ENCODE measurements at places on chromosomes 13 and 19.

DNA sequence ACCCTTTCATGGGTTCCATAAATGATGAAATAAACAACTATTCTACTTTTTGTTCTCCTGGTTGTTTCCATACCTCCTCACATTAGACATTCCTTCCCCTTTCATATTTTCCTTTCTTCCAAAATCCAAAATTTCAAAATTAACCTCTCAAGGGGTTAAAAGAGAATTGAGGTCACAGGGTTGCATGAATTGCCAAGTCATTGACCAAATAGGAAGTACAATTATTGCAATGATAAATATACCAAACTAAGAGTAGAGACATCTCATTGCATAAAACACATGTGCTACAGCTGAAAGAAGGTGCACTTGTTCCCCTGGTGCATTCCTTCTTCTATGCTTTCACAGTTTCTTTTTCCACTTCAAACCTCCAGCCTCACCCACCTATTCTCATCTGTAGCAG is 136.1 kb downstream of the KCTD12 start:
- DNase-seq, result no peak

DNA sequence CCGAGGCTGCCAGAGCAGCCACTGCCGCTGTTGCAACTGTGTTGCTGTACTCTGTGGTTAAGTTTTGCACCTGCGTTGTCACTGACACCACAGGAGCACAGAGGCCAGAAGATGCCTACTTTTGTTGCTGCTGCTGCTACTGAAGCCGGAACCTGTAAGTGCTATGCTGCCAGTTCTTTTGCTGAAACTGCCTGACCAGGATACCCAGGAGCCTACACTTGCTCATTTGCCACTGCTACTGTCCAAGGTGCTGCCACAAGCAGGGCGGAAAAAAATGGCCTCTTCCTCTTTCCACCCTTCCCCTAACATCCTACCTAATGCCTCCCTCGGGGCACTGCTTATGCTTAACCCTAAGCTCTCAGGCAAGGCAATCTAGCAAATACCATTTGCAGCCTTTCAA is 29.0 kb upstream of the NBEA start:
- peak; percentile 18 for DNase-seq

GRCh38 chr13:52847682-52848432 is 583 bp downstream of the PCDH8 start:
- DNase-seq, result no peak

DNA sequence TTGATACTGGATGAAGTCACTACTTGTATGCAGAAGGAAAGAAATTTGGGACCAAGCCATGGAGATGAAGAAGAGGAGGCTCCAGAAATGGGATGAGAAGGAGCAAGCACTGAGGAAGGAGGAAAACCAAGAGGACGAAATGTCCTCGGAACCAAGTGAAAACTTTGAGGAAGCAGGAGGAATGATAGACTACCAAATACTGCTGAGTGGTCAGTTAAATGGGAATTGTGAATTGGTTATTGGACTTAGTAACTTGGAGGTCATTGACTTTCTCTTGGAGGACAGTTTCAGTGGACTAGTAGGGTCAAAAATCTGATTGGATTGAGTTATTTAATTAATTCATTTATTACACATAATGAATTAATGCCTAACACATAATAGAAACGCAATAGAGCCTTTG is 167.9 kb downstream of the MYO16 start:
- no peak for DNase-seq

GRCh38 chr13:23966691-23967615 is 69.7 kb upstream of the C1QTNF9B start:
- DNase-seq, result peak; percentile 54

- DNase-seq, result no peak
Observed at GRCh38 chr13:44103429-44104196, 223.9 kb downstream of the LACC1 start.

GRCh38 chr13:36108954-36109353 is 22.2 kb downstream of the DCLK1 start:
- DNase-seq, result no peak

GRCh38 chr13:109918179-109918711 is 131.9 kb upstream of the IRS2 start:
- peak; percentile 54 for DNase-seq

DNA sequence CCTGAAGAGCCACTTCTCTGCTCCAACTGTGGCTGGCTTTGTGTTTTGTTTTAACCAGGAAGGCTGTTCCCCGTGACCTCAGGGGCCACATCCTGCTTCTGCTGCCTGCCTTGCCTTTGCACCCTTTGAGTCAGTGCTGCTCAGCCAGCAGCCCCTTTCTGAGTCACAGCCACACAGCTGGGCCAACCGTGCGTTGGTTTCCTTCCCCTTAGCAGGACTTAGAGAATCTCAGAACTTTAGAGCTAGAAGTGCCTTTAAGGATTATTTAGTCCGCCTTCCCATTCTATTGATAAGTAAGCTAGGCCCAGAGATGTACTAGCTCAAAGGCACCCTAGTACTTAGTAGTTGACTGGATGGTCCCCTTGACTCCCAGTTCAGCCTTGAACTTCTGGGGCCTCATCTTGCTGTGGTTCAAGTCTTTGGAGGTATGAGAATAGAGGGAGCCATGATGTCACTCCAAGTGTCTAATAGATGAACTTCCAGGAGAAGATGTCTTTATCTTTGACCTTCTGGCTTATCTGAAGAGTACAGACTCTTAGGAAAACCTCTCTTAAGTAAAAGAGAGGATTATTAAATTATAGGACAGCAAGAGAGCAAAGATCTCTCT is 8.0 kb downstream of the RGCC start:
- DNase-seq, result peak; percentile 82

- DNase-seq, result no peak
Observed at GRCh38 chr13:26010487-26011207, 41.2 kb downstream of the SHISA2 start.

- DNase-seq, result peak; percentile 21
Observed at GRCh38 chr13:98746968-98747367, 5.5 kb downstream of the SLC15A1 start.

GRCh38 chr19:51948975-51949374 is 21.7 kb downstream of the ZNF613 start:
- no peak for DNase-seq

GRCh38 chr13:113596321-113597200 is 12.0 kb downstream of the TFDP1 start:
- no peak for DNase-seq

GRCh38 chr19:16661480-16662034 is 618 bp downstream of the TMEM38A start:
- DNase-seq, result no peak

DNA sequence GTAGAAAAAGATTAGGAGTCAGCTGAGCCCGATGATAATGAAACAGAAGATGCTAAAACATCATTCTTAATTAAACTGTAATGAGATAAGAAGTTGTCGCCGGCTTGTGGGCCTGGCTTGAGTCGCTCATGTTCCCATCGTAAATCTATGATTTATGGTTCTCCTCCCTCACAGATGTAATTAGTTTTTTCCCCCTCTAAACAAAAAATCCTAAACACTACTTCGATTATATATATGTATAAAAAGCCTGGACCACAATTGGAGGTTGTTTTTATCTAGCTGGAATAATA is 151.3 kb downstream of the PTPRS start:
- no peak for DNase-seq

DNA sequence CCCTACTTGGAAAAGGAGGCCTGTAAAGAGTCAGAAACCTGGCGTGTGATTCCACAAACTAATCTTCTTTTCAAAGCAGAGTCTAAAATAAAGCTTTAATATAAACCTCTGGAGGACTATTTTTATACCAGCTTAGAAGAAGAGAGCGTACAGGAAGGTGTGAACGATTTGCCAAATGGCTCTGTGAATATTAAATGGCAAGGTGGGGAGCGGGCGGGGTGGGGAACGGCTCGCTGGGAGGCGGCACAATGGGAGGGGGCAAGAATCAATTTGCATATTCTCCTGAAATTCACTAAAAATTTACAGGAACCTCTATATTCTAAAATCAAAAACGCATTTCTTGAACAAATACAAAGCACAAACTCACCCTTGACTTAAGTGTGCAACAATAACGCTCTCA is 982 bp downstream of the ZNF780B start:
- DNase-seq, result no peak

- DNase-seq, result peak; percentile 64
Observed at GRCh38 chr19:43809762-43810696, 7.8 kb upstream of the LYPD5 start.

GRCh38 chr19:37074819-37075362 is 3.3 kb upstream of the ZNF420 start:
- DNase-seq, result no peak

DNA sequence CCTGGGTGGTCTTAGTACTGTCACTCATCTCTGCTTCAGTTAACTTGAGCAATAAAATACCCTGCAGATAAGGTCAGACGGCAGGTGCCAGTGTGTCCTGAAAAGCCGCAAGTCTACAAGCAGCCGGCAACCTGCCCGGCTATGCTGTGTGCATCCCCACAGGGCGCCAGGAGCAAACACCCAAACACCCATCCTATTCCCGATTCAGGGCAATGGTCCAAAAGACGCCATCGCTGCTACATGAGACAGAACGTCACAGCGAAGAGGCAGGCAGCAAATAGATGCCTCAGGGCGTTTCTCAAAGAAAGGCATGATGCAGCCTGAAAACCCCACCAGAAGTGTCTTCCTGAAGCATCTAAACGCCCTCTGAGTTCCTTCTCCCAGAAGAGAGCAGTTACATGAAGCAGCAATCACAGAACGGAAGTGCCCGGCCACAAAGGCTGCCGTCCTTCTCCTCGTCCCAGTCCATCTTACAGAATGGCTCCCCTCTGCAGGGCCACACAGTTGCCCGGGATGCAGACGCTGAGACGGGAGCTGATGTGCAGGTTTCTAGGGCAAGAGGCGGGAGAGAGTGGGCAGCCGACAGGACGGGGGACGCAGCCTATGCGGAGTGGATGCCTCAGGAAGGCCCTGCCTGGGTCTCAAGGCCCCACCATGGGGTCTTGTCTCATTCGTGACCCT is 35.1 kb downstream of the RASA3 start:
- DNase-seq, result peak; percentile 47

GRCh38 chr19:11423164-11423790 is 4.2 kb upstream of the RGL3 start:
- no peak for DNase-seq

DNA sequence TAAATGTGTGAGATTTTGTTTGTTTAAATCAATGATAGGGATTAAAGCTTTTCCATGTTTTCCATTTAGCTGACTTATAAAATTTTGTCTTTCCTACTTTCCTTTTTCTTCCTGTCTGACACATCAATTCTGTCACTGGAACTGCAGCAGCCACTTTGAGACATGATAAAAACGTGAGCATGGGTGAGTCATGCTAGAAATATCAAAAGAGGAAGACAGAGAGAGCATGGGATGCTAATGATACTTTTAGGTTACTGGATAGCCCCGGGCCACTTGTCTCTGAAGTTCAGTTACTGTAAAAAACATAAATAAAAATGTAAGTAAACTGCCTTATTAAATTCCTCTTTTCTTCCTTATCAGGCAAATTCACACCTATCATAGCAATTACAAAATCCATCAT is 1332.0 kb upstream of the PCDH20 start:
- DNase-seq, result peak; percentile 4

GRCh38 chr19:45593520-45593919 is 8.5 kb downstream of the GPR4 start:
- no peak for DNase-seq

DNA sequence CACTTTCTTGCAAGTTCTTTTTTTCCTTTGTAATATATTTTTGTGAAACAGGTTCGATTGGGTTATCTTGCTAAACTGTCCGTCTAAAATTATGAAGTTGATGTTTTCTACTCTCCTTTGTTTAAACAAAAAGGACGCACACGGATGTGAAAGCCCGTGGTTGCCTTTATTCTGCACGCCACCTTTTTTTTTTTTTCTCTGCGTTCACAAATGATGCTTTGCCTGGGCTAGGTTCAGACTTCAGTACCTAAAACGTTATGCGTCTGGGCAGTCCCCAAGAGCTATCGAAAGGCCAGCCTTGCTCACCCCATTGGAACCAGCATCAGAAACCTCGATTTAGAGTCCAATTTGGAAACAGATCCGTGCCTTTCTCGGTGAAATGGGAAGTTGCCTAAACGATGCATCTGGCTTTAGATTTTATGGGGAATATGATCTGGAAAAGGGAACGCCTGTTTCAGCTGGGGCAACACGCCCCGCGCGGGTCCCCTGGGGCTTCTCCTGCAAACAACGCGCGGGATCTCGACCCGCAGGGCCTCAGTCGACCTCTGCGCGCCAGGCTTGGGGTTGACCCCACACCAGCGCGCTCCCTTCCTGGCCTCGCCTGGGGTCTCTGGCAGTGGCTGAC is 113.9 kb downstream of the KCNRG start:
- no peak for DNase-seq

DNA sequence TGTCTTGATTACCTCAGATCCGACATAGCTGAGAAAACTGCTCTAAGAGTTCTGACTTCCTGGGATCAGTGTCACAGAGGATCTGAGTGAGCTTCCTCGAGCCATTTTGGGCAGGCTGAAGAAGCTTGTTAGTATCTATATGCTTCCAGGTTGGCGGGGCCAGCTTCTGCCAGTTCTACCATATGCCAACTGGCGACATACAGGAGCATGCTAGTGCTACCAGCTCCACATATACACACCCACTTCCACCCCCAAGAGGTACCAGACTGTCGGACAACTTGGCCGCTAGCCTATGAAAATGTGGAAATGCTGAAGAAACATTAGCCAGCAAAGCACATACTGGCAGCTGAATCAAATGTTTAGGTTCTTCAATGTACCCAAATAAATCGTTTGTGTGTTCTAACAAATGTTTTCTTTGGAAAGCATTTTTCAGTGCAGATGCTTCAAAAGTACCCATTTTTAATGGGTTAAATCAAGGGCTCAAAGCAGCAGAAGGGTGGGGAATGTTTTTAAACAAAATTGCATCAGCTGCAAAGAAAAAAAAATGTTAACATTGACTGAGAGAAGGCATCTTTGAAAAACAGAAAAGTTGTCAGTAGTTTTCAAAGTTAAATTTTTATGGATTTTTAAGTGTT is 163.7 kb downstream of the KLF12 start:
- no peak for DNase-seq

DNA sequence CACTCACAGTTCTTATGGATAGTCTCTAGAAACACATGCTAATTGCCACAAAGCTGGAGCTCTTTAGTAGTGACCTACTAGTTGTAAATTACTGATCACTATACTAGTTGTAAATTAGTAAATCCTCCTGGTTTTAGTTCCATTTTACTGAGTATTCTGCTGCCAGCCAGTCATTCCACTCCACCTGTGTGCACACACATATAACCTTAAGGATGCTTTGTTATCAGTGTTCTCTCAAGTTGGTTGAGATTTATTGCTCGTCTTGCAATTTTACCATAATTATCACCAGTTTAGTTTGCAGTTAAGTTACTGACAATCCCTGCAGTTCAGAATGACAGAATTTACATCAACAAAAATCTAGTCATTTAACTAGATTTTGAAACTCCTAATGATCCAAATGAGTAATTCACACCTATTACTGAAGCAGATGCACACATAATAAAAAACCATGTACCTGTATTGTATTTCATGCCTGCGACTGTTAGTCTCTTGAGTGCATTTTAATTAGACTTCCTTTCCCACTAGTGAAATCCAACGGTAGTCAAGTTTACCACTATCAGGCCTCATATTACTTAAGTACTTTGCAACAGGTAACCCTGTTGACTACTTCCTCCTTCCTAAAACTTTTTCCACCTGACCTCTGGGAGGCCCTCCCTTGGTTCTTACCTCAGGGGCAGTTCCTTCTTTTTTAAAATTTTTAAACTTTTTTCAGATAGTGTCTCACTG is 7.6 kb downstream of the TPT1 start:
- no peak for DNase-seq

GRCh38 chr19:56350416-56351045 is 35.9 kb upstream of the ZSCAN5A start:
- peak; percentile 49 for DNase-seq
